ENCODE measurements at places on chromosomes 16 and 17.
A peak's percentile ranks its signal among the peaks of the same experiment; 100 is the strongest.

GRCh38 chr17:70298929-70299531 is 129.7 kb downstream of the KCNJ2 start:
- H3K36me3 ChIP-seq: no peaks in the 10 kb centered on the region
- DNase-seq: no peak
- H3K27me3 ChIP-seq: no peaks in the 10 kb centered on the region
- H3K27ac ChIP-seq: no peak overlapping the region
- no peaks in the 10 kb centered on the region for H3K4me1 ChIP-seq
- H3K4me3 ChIP-seq: no peak overlapping the region

GRCh38 chr16:5761592-5761991 is 664.0 kb upstream of the EEF2KMT start:
- H3K27ac ChIP-seq: no peak overlapping the region
- no peak for DNase-seq
- no peaks in the 10 kb centered on the region for H3K27me3 ChIP-seq
- no peak overlapping the region for H3K4me3 ChIP-seq
- no peaks in the 10 kb centered on the region for H3K4me1 ChIP-seq

- no peak overlapping the region for H3K27ac ChIP-seq
- peaks cover 7% of the 10 kb centered on the region for H3K36me3 ChIP-seq
- no peaks in the 10 kb centered on the region for H3K4me1 ChIP-seq
- DNase-seq: no peak
- no peaks in the 10 kb centered on the region for H3K27me3 ChIP-seq
- no peak overlapping the region for H3K4me3 ChIP-seq
Measured at GRCh38 chr16:14668556-14669223, 25.4 kb downstream of the PLA2G10 start.

DNA sequence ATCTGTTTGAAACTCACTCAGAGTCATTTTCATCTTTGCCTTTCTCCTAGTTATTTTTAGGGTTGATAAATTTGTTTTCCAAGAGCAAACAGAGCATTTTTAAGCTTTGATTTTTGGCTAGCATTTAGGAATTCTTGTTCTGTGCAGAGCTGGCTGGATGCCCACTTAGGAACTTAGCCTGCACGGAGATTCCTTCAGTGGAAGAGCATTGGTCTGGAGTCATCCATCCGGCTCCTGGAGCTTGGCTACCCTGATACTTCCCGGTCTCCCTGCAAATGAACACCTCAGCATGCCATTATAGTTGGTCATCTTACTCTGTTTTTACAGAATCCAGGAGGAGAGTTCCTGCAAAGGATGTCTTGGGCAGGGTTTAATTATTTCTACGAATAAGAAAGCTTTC is 57.1 kb downstream of the SPECC1 start:
- DNase-seq: peak; percentile 52
- H3K36me3 ChIP-seq: no peaks in the 10 kb centered on the region
- peak overlapping the region; percentile 81 for H3K27ac ChIP-seq

DNA sequence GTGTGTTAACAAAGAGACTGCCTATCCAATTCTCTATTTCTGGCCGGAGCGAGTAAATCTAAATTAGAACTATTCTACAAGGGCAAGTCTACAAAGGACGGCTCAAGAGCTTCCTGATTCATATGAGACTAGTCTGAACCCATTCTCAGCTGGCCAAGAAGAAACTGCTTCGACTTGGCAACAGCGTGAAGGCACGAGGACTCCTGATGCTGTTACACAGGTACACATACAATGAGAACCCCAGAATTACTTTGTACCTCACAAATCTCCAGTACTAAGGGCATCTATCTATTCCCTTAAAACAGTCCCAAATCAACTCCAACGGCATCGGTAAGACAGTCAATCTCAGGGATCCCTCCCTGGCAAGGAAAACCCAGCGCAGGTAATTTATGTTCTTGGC is 1.5 kb downstream of the CRK start:
- H3K4me3 ChIP-seq: peak overlapping the region; percentile 98
- no peak for DNase-seq
- peak overlapping the region; percentile 99 for H3K27ac ChIP-seq
- no peaks in the 10 kb centered on the region for H3K36me3 ChIP-seq
- H3K4me1 ChIP-seq: peaks cover 4% of the 10 kb centered on the region
- no peaks in the 10 kb centered on the region for H3K27me3 ChIP-seq

GRCh38 chr17:72719578-72720493 is 372.7 kb downstream of the SLC39A11 start:
- no peaks in the 10 kb centered on the region for H3K27me3 ChIP-seq
- no peak overlapping the region for H3K27ac ChIP-seq
- no peaks in the 10 kb centered on the region for H3K36me3 ChIP-seq
- no peak overlapping the region for H3K4me3 ChIP-seq
- H3K4me1 ChIP-seq: no peaks in the 10 kb centered on the region
- DNase-seq: no peak

- no peaks in the 10 kb centered on the region for H3K36me3 ChIP-seq
- H3K27ac ChIP-seq: peak overlapping the region; percentile 34
- peak; percentile 41 for DNase-seq
Measured at GRCh38 chr17:80792373-80792781, 199.3 kb upstream of the CHMP6 start.

- no peak overlapping the region for H3K4me3 ChIP-seq
- no peaks in the 10 kb centered on the region for H3K27me3 ChIP-seq
- no peaks in the 10 kb centered on the region for H3K36me3 ChIP-seq
- H3K27ac ChIP-seq: peak overlapping the region; percentile 58
- peaks cover under 1% of the 10 kb centered on the region for H3K4me1 ChIP-seq
Measured at GRCh38 chr16:48613061-48613957, 3.3 kb upstream of the N4BP1 start.

DNA sequence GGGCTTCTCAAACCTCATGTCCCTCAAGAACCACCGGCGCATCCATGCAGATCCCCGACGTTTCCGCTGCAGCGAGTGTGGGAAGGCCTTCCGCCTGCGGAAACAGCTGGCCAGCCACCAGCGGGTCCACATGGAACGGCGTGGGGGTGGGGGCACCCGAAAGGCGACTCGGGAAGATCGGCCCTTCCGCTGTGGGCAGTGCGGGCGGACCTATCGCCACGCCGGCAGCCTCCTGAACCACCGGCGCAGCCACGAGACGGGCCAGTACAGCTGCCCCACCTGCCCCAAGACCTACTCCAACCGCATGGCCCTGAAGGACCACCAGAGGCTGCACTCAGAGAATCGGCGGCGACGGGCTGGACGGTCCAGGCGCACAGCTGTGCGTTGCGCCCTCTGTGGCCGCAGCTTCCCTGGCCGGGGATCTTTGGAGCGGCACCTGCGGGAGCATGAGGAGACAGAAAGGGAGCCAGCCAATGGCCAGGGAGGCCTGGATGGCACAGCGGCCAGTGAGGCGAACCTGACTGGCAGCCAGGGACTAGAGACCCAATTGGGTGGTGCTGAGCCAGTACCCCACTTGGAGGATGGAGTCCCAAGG is 5.9 kb downstream of the ZNF646 start:
- no peak for DNase-seq
- H3K27me3 ChIP-seq: no peaks in the 10 kb centered on the region
- H3K27ac ChIP-seq: no peak overlapping the region
- H3K36me3 ChIP-seq: no peaks in the 10 kb centered on the region
- H3K4me3 ChIP-seq: no peak overlapping the region

- H3K4me1 ChIP-seq: no peaks in the 10 kb centered on the region
- H3K27ac ChIP-seq: peak overlapping the region; percentile 33
- H3K36me3 ChIP-seq: no peaks in the 10 kb centered on the region
- DNase-seq: no peak
- no peak overlapping the region for H3K4me3 ChIP-seq
- no peaks in the 10 kb centered on the region for H3K27me3 ChIP-seq
Measured at GRCh38 chr16:22614271-22614947, 103.7 kb downstream of the NPIPB5 start.

DNA sequence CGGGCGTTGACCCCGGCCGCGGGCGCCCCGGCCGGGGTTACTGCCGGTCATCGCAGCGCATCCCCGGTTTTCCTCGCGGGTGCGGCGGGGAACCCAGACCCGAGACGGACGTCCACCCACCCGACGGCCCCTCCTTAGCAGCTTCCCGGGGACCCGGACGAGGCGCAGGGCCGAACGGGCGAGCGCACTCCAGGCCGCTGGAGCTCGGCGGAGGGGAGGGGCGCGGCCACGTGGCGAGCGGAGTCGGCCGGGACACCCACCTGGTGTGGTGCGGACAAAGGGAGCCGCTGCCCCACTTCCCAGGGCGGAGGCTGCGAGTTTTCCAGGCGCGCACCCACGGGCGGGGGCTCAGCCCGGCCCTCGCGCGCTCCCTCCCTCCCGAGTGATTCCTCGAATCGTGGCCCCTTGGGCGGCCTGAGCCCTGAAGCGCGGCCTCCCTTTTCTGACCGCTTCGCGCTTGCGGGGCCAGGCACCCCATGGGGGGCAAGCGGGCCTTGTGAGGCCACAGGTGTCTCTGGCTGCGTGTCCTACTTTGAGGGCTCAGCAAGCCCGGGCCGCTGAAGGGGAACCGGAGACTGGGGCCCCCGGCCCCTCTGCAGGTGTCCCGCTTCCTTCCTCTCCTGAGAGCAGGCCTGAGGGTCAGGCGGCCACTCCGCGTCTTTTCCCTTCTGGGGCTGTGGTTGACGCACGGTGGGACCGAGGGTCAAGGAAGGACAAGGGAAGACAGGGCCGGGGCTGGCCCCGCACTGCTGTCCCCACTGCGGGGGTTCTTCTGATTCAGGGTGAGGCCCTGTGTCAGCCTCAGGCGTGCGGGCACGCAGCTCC is 1.1 kb upstream of the FASN start:
- no peaks in the 10 kb centered on the region for H3K27me3 ChIP-seq
- peak overlapping the region; percentile 68 for H3K4me3 ChIP-seq
- H3K4me1 ChIP-seq: peaks cover 30% of the 10 kb centered on the region
- peak overlapping the region; percentile 95 for H3K27ac ChIP-seq
